Esophagus muscularis mucosa (tissue), 4 donors: ENCODE measurements at places on chromosomes 4 and X. TPM values are rescaled to one million over a fixed set of nuclear protein-coding genes. Genes with fewer than 3 reads are reported as not detected.

HPGD gene
- 63.3 TPM for total RNA-seq

- DNase-seq = no peak
Observed at GRCh38 chr4:147477439-147477838, 3.5 kb upstream of the EDNRA start.

CTAG2 gene
- not detected for total RNA-seq

DNA sequence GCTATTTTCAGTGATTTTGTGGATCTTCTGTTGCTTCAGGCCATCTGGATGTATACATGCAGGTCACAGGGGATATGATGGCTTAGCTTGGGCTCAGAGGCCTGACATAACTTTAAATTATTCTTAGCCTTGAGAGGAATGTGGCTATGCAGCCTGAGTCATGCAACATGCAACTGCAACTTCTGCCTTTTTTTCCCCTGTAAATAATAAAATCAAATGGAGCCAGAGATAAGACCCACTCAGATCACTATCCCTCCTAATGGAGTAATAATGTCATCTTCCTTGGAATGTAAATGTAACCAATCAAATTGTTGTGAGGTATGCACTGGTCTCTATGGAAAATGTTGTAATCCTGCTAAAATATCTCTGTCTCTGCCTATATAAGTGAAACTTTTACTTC is 54.9 kb downstream of the MAGEB17 start:
- no peak for DNase-seq

EGF gene
- 3.6 TPM for total RNA-seq

- DNase-seq = peak; percentile 98
Observed at GRCh38 chrX:13652850-13653693, at the start of gene TCEANC. TCEANC (plus strand) TSS chrX:13653141; CDS start chrX:13662509, 9,368 bp downstream.

ACE2 gene
- 3.5 TPM for total RNA-seq

NALF2 gene
- total RNA-seq = 0.17 TPM

PFKFB1 gene
- 0.33 TPM for total RNA-seq

DNA sequence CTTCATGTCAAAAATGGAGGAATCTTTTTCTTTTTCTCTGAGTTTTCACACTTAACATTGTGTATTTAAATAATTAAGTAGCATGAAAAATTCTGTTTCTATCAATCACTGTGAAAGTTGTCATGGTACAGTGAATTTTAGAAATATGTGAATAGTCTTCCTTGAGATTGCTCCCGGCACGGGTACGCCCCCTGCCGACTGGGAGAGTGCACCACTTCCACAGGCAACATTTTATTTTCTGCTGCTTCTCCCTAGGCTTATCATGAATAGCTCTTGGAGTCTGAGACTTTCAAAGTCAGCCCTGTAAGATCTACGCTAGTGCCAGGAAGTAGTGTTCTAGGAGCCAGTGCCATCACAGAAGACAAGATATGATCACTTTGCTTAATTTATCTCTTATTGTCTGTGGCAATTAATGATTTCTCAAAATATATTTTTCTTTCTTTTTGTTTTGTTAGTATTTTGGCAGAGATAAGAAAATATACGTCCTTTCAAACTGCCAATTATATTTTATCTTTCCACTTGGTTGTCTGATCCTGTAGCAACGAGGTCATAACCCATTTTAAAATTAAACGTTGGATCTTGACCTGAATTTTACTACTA is 763.8 kb upstream of the AADAT start:
- no peak for DNase-seq

DNA sequence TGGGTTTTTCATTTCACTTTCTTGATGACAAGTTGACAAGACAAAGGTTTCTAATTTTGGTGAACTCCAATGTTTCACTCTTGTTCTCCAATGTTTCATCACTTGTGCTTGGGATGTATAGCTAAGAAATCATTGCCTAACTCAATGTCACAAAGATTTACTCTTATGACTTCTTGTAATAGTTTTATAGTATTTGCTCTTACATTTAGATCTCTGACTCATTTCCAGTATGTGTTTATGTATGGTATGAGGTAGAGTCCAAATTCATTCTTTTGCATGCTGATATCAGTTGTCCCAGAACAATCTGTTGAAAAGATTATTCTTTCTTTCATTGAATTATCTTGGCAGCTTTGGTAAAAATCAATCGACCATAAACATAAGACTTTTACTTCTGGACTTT is 12.2 kb upstream of the NWD2 start:
- DNase-seq = no peak

DNA sequence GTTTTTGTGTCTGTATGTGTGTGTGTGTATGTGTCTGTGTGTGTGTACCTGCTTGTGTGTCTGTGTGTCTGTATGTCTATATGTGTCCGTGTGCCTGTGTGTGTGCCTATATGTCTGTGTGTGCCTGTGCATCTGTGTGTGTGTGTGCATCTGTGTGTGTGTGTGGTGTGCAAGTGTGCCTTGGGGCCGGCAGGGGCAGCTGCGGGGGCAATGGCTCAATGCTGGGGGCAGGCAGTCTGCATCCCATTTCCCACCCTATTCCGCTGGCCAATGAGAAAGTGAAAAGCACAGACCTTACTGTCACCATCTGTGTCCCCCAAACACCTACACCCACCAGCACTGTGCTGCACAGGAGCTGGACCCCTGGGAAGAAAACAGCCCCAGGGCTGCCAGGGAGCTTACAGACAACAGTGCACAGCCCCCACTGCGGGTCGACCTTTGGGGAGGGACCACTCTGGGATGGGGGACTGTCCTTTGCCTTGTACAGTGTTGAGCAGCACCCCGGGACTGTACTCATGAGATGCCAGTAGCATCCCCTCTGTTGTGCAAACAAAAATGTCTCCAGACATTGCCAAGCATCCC is 246.0 kb downstream of the EVC2 start:
- no peak for DNase-seq

DNA sequence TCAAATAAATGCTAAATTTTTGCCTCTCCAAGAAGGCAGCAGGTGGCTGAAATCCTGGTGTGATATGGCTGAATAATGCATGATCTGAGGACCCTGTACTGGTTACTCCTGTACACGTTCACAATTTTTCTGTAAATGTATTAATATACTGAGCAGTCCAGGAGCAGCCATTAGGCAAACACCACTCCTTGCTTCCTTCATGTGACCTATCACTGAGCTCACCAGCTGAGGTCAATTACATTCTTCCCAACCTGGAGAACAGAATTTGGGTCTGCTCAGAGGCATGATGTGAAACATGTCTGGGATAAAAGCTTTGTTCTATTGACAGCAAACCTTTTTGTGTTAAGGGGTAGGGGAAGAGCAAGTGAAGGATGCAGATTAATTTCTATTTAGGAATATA is 26.9 kb downstream of the RAB40AL start:
- no peak for DNase-seq

DRD5 gene
- not detected for total RNA-seq

AREG gene
- 5.4 TPM for total RNA-seq

DNA sequence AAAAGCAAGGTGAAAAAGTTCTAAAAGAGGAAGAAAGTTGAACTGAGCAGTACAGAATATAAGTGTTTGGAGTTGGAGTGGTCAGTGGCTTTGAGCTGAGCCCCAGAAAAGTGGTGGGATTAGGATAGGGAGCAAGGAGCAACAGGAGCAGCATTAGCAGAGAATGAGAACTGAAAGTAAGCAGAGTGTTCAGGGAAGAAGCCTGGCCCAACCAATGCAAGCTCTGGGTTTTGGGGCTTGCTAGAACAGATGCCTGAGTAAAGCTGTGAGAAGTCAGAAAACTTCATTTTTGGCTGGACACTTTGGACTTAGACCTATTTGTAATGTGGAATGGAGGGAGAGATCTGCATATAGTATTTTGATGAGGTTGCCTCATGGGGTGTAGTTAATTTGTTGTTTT is 17.8 kb downstream of the JADE1 start:
- DNase-seq = no peak

TIMP1 gene
- total RNA-seq = 216 TPM

- DNase-seq = no peak
Observed at GRCh38 chr4:89356086-89356485, 48.5 kb upstream of the GPRIN3 start.

TCEAL6 gene
- not detected for total RNA-seq

DNA sequence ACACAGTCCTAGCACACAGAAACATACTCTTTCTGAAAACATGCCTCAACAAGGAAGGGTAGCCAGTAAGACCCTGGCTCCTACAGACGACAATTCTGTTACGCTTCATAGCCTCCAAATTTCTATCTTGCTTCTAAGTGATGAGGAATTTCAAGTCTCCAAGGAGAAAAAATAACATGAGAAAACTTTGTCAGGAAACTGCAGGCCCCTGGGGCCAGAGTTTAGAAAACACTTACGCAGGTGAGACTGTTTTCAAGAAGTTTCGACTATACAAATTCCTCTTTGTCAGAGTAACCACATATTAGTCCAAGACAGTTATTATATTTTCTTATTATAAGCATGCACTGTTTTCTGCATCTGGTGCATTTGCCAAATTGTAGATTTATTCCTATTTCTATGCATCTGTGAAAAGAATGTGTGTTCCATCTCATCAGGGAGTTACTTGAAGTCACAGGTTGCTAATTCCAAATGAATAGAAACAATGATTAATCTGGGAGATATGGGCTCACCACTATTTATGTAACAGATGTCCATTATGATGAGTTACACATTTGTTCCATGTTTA is 30.3 kb upstream of the HCCS start:
- no peak for DNase-seq

GRCh38 chr4:38017609-38018008 is 57.4 kb downstream of the PTTG2 start:
- DNase-seq = no peak

- no peak for DNase-seq
Observed at GRCh38 chr4:10623241-10623640, 61.3 kb downstream of the CLNK start.

MAP7D2 gene
- 0.19 TPM for total RNA-seq

GRCh38 chr4:32789026-32789608 is 2068.9 kb downstream of the PCDH7 start:
- DNase-seq = no peak

DNA sequence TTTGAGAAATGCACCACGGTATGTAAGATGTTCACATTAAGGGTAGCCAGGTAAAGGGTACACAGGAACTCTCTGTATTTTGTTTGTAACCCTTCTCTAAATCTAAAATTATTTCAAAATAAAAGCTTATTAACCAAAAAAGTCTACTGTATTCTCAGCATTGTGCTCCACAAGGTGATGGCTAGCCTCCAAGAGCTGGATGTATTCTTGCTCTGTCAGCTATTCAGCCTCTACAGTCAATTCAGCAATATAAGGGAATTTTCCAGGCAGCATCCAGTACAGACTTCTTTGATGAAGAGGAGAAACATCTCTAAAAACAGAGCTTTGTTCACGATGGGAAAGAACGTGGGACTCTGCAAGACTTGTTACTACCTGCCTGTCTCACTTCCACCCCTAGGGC is 63.5 kb upstream of the MAOA start:
- no peak for DNase-seq

DNA sequence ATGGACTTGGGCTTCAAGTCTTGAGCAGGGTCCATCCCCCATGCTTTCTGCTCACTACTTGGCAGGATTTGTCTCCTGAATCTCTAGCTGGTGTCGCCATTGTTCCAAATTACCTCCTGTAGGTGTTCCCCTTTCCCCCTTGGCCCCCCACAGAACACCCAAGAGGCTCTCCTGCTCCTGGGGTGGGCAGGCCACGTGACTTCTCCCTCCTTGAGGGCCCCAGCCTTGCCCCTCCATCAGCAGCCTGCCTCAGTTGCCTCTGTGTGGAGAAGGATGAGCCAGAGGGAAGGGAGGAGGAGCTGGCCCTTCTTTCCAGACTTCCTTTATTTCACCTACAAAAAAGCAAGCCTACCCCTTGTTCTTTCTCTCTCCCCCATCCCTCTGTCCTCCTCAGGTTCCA is 1.8 kb downstream of the GPR78 start:
- no peak for DNase-seq

CLTRN gene
- total RNA-seq = not detected

PF4V1 gene
- total RNA-seq = not detected

- no peak for DNase-seq
Observed at GRCh38 chr4:31620476-31620875, 900.3 kb downstream of the PCDH7 start.

DNA sequence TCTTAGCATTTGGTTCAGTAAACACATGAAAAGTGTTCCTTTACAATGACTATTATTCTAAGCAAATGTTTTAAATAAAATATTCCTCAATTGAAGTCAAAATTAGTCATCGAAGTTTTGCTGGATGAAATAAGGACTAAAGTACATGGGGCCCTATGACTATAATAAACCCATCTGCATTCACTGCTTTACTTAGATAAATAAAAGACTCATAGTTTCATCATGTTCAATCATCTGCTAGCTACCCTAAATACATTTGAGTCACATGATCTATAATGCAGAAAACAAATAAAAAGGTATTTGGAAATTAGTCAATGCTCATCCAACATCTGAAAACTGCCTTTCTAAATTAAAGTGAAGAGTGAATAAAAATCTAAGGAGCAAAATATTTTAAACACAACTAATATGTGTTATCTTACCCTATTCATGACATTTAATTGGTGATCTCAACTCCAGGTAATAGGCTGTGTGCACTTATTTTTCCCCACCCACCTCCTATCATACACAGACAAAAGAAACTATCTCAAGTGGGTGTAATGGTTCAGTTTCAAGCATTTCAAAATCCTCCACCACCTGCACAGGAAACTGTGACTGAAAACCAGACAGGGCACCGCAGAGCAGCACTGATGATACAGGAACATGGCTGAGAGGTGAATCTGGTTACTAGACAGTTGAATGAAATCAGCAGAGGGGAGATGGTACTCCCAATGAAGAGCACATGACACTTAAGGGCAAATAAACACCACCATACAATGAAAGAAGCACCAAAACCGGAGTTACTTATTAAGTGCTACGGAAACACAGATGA is 78.6 kb downstream of the CAMK2D start:
- no peak for DNase-seq
